ENCODE measurements at places on chromosomes 16 and 17. TPM values are rescaled to one million over a fixed set of nuclear protein-coding genes. Genes with fewer than 3 reads are reported as not detected.
A peak's percentile ranks its signal among the peaks of the same experiment; 100 is the strongest.

DNA sequence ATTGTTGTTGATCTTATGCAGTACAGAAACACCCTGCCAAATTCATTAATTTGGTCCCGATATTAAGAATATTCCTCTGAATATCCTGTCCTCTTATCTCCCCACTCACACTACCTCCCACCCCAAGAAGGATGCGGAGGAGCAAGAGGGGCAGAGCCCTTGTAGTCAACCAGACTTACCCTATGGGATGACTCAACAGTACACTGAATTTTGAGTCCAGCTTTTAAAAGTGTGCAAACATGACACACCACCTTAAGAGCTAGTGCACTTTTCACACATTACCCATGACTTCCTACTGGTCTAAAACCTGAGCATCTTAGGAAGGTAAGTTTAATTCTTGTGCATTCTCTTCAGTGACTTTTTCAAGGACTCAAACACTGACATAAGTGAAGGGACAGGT is 9.5 kb downstream of the USP22 start:
- H3K36me3 ChIP-seq: peaks cover under 1% of the 10 kb centered on the region
- no peaks in the 10 kb centered on the region for H3K27me3 ChIP-seq
- peak overlapping the region; percentile 2 for H3K27ac ChIP-seq
- no peak for DNase-seq
- H3K4me1 ChIP-seq: peaks cover 60% of the 10 kb centered on the region

The FADS6 gene
- total RNA-seq: 0.83 TPM

The SLC13A2 gene
- total RNA-seq: not detected

- no peaks in the 10 kb centered on the region for H3K36me3 ChIP-seq
- DNase-seq: peak; percentile 59
- H3K27ac ChIP-seq: no peak overlapping the region
- H3K4me3 ChIP-seq: no peak overlapping the region
- no peaks in the 10 kb centered on the region for H3K27me3 ChIP-seq
Observed at GRCh38 chr17:31533546-31534155, 142.2 kb downstream of the RAB11FIP4 start.

GRCh38 chr16:86398622-86399021 is 111.7 kb upstream of the FOXF1 start:
- H3K27ac ChIP-seq: no peak overlapping the region
- H3K36me3 ChIP-seq: no peaks in the 10 kb centered on the region
- DNase-seq: no peak
- no peaks in the 10 kb centered on the region for H3K27me3 ChIP-seq
- no peak overlapping the region for H3K4me3 ChIP-seq

- no peak for DNase-seq
- H3K27ac ChIP-seq: no peak overlapping the region
- no peak overlapping the region for H3K4me3 ChIP-seq
- no peaks in the 10 kb centered on the region for H3K36me3 ChIP-seq
- H3K4me1 ChIP-seq: no peaks in the 10 kb centered on the region
Observed at GRCh38 chr17:58052945-58053715, 30.1 kb upstream of the DYNLL2 start.

The UMOD gene
- total RNA-seq: not detected

GRCh38 chr17:348692-349425 is 3.7 kb downstream of the RPH3AL start:
- H3K4me3 ChIP-seq: no peak overlapping the region
- H3K4me1 ChIP-seq: peaks cover 25% of the 10 kb centered on the region

DNA sequence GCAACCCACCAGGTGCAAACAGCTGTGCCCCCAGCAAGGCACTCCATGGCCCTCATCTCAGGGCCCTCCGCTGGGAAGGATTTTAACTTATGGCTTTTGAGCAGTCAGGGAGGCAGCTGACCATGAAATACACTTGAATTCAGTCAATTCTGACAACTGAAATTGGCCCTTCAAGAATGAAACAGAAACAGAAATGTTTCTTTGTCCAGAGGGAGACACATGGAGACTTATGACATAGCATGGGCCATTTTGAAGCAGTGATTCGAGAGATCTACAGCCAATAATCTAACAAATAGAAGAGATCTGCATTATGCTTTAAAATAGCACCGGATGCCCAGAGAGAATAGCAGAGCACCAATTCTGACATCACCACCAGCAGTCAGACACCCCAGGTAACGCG is 7.5 kb downstream of the CACNG1 start:
- H3K36me3 ChIP-seq: no peaks in the 10 kb centered on the region
- no peaks in the 10 kb centered on the region for H3K27me3 ChIP-seq
- no peak for DNase-seq
- no peak overlapping the region for H3K27ac ChIP-seq
- no peaks in the 10 kb centered on the region for H3K4me1 ChIP-seq
- H3K4me3 ChIP-seq: no peak overlapping the region

The CCL11 gene
- not detected for total RNA-seq

- H3K4me3 ChIP-seq: no peak overlapping the region
- peak overlapping the region; percentile 96 for H3K27ac ChIP-seq
- H3K27me3 ChIP-seq: no peaks in the 10 kb centered on the region
- H3K4me1 ChIP-seq: peaks cover 70% of the 10 kb centered on the region
- DNase-seq: peak; percentile 61
- no peaks in the 10 kb centered on the region for H3K36me3 ChIP-seq
Observed at GRCh38 chr17:77458202-77459017, 317.6 kb downstream of the SEC14L1 start.

- no peak for DNase-seq
- no peaks in the 10 kb centered on the region for H3K27me3 ChIP-seq
- no peaks in the 10 kb centered on the region for H3K36me3 ChIP-seq
- H3K27ac ChIP-seq: no peak overlapping the region
Observed at GRCh38 chr17:67559381-67559966, 158.3 kb upstream of the NOL11 start.

DNA sequence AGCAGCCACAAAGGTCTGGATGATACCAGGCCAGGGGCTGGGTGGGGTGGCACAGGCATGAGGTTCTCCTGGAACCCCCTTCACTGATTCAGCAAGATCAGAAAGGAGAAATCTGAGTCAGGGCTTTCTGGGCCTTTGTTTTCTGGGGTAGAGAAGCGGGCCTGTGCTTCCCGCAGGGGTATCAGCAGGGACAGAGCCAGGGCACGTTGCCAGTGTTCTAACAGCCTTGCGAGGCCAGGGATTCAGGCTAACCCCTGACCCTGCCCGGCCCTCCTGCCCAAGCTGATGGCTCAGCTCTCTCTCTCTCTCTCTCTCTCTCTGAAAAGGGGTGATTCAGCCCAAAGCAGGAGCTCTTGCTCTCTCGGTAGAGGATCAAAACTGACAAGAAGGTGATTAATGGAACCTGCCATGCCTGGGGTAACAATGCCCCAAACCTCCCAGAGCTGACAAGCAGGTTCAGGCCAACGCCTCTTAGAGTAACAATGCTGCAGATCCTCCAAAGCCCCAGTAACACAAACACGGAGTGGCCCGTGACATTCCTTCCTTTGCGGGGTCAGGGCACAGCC is 2.0 kb upstream of the KRT13 start:
- no peak for DNase-seq
- no peaks in the 10 kb centered on the region for H3K27me3 ChIP-seq
- no peak overlapping the region for H3K4me3 ChIP-seq
- H3K36me3 ChIP-seq: no peaks in the 10 kb centered on the region
- no peaks in the 10 kb centered on the region for H3K4me1 ChIP-seq

The CFAP119 gene
- total RNA-seq: 7.1 TPM

DNA sequence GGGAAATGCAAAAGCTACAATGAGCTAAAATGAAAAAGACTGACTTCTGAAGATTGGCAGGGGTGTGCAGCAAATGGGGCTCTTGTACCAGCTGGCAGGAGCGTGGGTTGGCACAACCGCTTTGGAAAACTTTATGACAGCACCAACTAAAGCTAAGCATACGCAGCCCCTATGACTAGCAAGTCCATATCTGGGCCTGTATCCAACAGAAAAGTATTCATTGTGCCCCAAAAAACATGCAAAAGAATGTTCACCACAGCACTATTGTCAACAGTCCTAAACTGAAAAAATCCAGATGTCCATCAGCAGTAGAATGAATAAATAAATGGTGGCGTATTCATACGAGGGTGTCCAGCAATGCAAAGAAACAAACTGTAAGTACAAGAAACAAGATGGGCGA is 22.6 kb upstream of the ITGA3 start:
- no peak for DNase-seq
- H3K27me3 ChIP-seq: no peaks in the 10 kb centered on the region
- H3K36me3 ChIP-seq: no peaks in the 10 kb centered on the region
- no peak overlapping the region for H3K27ac ChIP-seq
- peaks cover 21% of the 10 kb centered on the region for H3K4me1 ChIP-seq
- no peak overlapping the region for H3K4me3 ChIP-seq

The HIGD1B gene
- not detected for total RNA-seq

DNA sequence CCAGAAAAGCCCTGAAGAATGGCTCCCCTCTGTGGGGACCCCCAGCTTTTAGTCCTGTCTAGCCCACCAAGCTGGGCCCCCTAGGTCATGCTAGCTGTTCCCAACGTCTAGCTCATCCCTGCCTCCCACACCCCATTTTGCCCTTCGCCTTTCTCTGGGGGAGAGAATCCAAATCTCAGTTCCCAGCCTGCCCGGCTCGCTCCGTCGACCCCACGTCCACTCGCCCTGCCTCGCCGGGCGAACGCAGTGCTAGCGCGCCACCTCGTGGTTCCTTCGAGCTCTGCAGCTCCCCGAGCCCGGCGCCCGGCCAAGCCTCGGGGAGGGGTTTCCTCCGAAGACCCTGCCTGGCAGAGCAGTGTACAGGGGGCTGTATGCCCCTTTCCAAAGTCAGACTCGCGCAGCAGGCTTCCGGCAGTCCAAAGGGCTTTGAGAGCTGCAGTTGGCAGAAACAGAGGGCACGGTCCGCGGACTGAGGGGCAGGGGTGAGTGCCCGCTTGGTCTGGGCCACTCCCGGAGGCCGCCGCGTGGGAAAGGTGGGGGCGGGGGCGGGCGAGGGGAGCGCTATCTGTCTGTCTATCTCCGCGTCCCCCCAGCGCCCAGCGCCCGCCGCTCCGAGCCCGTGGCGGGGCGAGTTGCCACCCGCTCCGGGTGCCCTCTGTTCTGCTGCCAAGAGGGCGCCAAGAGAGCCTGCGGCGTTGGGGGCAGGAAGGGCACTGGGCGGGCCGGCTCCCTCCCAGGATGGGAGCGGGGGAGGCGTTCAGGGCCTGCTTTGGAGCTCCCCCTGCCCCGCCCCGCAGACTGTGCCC is 1.7 kb upstream of the DLX3 start:
- H3K27me3 ChIP-seq: peaks cover 86% of the 10 kb centered on the region
- H3K4me1 ChIP-seq: peaks cover 3% of the 10 kb centered on the region
- no peak overlapping the region for H3K27ac ChIP-seq
- no peaks in the 10 kb centered on the region for H3K36me3 ChIP-seq

GRCh38 chr17:60396412-60396811 is 4.5 kb upstream of the USP32 start:
- H3K4me1 ChIP-seq: peaks cover 13% of the 10 kb centered on the region
- no peaks in the 10 kb centered on the region for H3K27me3 ChIP-seq
- H3K27ac ChIP-seq: peak overlapping the region; percentile 52
- DNase-seq: no peak

The PKMYT1 gene
- total RNA-seq: 28.1 TPM
